ENCODE measurements at places on chromosomes 2 and 18.

DNA sequence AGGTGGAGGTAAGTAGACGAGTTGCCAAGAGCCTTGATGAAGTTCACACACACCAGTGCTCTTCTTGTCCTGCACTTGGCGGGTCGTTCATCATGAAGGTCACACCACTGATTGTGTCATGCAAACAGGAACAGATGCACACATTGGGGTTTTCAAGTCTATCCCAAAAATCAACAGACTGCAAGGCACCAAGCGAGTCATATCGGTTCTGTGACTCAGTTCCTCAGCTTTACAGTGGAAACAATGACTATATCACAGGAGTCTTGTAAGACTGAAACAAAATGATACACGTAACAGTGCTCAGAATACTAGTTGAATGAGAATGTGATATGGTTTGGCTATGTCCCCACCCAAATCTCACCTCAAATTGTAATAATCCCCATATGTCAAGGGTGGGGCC lies 526.9 kb upstream of the ID2 start:
- DNase-seq, result no peak

GRCh38 chr2:158319269-158319668 lies 137.3 kb downstream of the CCDC148 start:
- no peak for DNase-seq

DNA sequence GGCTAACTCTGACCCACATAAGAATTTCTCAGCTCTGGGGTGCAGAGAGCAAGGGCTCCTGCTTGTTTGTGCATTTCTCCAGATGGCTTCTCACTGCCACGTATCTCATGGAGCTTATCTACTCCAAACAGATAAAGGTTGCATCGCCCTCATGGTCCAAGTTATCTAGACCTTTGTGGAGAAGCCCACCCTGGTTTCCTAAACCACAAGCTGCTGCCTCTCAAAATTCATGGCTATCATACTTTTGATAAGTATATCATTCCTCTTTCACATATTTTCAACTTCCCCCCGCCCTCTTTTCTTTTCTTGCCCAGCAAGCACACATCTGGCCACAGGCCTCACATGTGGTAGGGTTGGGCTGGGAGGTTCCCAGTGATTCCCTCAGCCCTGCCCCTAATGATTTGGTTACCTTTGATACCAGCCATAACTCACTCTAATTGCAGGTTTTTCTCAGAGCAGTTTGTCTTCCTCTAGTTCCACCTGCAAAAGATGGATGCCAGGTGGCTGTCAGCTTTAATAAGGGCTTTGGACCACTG lies 146.0 kb downstream of the RHBDD1 start:
- no peak for DNase-seq

DNA sequence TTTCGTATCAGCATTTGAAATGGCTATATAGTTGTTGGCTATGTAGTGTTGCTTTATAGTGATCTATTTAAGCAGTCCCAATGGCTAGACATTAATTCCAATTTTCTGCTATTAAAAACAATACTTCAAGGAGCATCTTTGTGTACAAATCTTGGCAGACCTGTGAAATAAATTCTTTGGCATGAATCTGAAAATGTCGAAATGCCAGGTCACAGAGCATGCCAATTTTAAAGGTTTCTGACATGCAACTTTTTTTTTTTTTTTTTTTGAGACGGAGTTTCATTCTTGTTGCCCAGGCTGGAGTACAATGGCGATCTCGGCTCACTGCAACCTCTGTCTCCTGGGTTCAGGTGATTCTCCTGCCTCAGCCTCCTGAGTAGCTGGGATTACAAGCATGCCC lies 26.8 kb upstream of the CABLES1 start:
- no peak for DNase-seq

DNA sequence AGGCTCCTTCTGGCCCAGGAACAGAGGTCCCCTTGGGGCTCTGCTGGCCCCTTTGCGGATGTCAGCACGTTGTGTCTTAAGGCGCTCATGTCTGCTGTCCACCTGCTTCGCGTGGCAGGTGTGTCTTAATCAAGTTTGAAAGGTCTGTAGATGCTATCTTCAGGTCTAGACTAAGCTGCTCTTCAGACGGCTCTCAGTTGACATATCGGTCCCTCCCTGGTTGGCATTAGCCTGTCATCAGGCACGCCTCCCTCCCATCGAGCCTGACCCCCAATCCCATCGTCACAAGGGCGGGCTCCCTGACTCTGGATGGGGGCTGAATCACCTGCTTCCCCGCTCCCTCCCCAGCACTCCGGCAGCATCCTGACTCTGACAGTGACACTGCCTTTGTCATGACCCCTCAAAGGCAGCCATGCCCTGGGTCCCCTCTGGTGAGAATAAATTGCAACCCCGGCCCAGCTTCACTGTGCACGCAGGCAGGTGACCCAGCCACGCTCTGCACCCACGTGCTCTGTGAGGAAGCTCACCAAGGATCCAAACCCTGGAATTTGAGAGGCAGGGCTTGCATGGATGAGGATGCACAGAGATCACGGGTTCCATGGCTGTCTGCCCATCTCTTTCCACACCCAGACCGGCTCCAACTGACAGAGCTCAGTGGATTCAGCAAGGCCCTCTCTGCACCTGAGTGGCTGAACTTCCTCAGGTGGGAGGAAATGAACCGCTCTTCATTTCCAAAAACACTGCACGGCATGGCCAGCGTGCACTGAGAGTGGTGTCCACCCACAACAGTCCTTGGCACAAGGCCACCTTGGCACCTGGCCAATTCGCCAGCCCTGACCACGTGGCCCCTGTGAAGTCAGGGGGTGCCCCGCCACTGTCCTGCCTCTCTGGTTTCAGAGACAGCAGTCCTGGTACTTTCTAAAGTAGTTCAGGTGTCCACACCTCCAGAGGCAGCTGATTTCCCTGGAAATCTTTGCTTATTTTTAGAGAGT lies 110.2 kb upstream of the GPC1 start:
- DNase-seq, result no peak

Measured in effector CD4-positive, alpha-beta T cell (primary cell).